Hematopoietic multipotent progenitor cell treated with erythropoietin and hydrocortisone succinate and interleukin-3 and kit ligand, for 4 days (in vitro differentiated cells): ENCODE measurements at places on chromosomes 4 and X.

DNA sequence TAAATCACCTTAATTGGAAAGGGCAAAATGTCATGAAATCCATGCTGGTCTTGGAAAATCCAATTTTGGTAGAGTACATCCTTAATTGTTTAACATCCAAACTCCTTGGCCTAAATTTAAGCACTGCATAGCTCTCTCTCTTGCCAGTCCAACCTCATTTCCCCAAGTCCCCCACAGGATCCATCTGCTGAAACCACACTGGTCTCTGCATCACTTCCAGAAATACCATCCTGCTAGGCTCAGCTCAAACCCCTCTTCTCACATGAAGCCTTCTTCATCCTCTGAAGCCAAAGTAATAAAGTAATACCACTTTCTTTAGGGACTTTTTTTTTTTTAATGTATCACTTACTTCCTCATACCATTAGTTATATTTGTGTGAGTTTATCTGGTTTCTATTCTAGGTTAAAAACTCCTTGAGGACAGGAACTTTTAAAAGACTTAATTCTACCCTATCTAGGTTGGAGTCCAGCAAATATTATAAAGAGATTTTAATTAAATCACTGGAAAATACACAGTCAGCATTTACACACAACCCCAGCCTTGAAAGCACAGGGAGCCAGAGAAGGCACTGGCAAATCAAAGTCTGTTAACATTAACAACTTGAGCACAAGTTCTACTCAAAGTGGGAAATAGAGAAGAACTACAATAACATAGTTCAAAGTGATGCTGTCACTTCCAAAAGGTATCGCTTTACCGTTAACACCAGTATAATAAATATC lies 16.7 kb upstream of the KLF3 start:
- no peak for DNase-seq

- no peak for DNase-seq
These were observed 178.0 kb downstream of the GASK1B start for GRCh38 chr4:157994863-157995262.

DNA sequence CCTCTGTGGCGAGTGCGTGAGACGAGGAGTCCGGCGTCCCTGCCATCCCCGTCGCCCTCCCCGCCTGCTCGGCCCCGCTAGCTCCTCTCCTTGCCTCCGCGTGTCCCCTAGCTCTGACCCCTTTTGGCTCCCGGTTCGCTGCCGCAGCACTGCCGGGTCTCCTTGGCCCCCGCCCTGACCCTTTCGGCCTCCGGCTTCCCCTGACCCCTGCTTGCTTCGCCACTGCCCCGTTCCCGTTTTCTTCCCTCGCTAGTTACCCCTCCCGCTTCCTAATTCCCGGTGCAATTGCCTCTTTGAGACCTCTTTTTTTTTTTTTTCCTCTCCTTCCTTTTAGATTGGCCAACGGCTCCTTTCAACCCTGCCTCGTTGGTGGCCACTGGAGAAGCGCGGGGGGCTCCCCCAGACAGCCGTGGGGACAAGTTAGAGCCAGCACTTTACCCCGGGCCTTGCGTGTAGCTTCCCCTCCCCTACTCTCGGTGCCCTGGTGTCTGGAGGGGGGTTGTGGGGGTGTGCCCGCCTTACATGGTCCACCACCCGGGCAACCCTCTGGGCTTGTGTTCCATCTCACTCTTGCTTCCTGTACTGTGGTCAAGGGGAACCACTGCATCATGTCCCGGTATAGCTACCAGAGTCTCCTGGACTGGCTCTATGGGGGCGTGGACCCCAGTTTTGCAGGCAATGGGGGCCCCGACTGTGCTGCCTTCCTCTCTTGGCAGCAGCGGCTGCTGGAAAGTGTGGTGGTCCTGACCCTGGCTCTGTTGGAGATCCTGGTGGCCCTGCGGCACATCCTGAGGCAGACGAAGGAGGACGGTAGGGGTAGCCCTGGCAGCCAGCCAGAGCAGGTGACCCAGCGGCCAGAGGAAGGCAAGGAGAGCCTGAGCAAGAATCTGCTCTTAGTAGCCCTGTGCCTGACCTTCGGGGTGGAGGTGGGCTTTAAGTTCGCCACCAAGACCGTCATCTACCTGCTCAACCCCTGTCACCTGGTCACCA lies 548 bp downstream of the TMEM164 start:
- DNase-seq: peak; percentile 47

DNA sequence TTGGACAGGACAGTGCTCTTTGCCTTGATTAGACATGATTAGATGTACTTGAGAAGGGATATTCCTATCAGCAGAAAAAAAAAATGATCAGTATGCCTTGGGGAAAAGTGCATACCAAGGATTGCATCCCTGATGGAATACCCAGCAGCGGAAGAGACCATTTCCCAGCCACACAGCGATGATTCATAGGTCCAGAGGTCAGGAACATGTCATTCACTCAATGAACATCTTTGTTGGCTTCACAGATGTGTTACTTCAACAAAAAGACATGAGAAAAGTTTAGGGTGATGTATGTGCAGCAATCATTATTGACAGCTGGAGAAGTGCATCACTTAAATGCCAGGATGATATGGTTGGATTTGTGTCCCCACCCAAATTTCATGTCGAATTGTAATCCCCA lies 293.5 kb downstream of the ZNF674 start:
- no peak for DNase-seq

GRCh38 chr4:64682946-64683345 lies 273.7 kb upstream of the TECRL start:
- no peak for DNase-seq

- DNase-seq: no peak
These were observed 1.1 kb upstream of the CD38 start for GRCh38 chr4:15776871-15777648.

- no peak for DNase-seq
These were observed 56.1 kb downstream of the INTS12 start for GRCh38 chr4:105652286-105652888.

- no peak for DNase-seq
These were observed 97.7 kb upstream of the RBPJ start for GRCh38 chr4:26223155-26223554.

DNA sequence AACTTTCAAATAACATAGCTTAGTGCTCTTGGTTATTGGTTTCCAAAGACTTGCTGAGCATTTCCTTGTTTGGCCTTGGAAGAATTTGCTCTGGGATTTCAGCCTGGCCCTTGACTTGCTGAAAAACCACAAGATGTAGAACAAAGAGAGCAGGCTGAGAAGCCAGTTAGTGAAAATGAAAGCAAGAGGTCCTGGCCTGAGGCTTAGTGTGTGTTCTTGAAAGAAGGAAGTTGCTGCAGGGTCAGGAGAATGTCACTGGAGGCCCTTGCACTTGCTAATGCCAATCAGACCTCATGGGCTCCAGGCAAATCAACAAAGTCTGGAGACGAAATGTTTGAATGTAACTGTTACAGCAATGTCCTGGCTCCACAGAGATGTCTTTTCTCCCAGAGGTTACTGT lies 79.4 kb downstream of the SYNPO2 start:
- peak; percentile 77 for DNase-seq

GRCh38 chr4:110129544-110129943 lies 68.9 kb downstream of the ELOVL6 start:
- peak; percentile 43 for DNase-seq

- no peak for DNase-seq
These were observed 1257.8 kb downstream of the RPA4 start for GRCh38 chrX:98141466-98141865.

DNA sequence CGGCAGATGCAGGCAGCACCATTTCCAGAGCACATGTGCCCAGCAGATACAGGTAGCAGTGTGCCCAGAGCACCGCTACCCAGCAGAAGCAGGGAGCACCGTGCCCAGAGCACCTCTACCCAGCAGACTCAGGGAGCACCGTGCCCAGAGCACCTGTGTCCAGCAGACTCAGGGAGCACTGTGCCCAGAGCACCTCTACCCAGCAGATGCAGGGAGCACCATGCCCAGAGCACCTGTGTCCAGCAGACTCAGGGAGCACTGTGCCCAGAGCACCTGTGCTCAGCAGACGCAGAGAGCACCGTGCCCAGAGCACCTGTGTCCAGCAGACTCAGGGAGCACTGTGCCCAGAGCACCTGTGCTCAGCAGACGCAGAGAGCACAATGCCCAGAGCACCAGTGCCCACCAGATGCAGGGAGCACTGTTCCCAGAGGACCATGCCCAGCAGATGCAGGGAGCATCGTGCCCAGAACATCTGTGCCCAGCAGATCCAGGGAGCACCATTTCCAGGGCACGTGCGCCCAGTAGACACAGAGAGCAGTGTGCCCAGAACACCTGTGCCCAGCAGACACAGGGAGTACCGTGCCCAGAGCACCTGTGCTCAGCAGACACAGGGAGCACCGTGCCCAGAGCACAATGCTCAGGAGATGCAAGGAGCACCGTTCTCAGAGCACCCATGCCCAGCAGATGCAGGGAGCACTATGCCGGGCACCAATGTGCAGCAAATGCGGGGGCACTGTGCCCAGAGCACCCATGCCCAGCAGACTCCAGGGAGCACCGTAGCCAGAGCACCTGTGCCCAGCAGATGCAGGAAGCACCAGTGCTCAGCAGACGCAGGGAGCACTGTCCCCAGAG lies 236.4 kb downstream of the DHRSX start:
- DNase-seq: no peak

DNA sequence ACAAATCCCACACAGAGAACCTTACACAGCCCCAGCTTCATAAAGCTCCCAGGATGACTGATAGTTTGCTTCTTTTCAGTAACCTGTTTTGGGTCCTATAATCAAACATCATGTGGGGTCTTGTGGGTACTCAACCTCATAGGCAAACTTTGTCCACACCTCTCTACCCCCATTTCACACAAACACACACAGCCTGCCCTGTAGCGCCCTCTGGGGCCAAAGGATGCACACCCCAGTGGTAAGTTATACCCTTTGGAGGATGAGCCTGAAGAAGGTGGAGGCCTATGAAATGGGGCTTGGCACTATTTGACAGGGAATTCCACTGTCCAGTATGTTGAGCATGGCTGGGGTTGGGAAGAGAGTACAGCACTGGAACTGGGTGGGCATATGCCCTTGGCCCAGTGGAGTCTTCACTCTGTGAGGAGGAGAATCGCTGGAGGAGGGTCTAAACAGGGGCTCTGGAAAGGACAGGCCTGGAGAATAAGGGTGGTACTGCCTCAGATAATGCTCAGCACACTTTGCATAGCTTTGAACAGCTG lies 30.5 kb upstream of the COL25A1 start:
- DNase-seq: peak; percentile 34

GRCh38 chrX:8960957-8961468 lies 72.9 kb downstream of the FAM9B start:
- peak; percentile 23 for DNase-seq

DNA sequence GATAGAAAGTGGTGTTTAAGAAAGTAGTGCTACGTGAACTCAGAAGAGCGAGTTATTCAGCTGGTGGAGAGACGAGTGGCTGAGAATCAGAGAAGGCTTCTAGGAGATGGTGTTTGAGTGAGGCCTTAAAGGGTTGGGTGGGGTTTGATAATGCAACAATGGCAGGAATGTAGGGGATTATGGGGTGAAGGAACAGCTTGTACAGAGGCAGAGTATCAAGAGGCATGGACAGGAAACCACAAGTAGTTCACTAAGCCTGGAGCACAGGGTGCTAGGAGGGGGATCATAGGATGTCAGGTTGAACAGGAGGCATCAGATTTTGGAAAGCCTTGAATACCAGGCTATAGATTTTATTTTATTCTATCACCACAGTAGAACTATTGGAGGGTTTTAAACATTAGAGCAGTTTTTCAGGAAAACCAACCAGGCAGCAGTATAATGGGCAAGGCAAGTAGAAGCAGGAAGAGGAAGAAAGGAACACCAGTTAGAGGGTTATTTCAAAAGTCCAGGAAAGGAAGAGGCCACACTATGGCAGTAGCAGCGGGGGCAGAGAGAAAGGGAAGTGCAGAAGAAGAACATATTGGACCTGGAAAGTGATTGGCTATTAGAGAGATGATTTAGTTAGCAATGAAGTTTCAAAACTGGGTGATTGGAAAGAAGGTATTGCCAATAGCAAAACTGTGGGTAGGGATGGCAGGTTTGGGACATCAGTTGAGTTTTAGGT lies 99.2 kb downstream of the DOCK11 start:
- DNase-seq: no peak

DNA sequence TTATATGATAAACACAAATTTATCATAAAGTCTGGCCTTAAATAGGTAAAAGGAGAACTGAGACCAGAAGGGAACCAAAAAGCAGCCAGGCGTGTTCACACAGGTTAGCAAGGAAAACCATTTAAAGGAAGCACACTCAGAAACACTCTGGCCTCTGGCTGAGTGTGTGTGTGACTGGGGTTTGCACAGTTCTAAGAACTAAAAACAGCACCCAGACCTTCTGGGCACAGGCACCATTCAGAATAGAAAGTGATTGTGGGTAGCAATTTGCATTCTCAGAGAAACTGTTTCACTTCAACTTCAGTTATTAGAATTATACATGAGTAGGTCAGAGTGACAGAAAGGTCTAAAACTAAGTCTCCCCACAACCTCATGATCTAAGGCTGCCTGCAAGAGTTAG lies 10.0 kb downstream of the GPR82 start:
- DNase-seq: peak; percentile 2

GRCh38 chr4:65021737-65022136 lies 612.5 kb upstream of the TECRL start:
- DNase-seq: peak; percentile 13

DNA sequence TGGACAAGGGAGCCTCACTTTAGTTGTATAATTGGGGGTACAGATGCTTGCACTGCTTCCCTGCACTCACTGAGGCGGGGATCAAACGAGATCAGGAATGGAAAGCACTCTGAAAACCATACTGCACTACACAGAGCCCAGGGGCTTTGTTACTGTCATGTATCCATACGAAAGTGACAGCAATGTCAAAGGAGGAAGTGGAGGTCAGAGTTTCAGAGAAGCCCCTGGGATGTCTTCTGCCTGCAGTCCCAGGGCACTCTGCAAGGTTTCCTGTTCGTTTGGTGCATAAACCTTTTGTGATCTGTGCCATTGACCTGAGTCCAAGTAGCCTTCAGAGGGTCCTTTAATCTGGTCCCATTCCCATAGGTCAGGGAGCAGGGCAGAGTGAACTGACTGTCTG lies 31.2 kb downstream of the RNF175 start:
- DNase-seq: peak; percentile 13

DNA sequence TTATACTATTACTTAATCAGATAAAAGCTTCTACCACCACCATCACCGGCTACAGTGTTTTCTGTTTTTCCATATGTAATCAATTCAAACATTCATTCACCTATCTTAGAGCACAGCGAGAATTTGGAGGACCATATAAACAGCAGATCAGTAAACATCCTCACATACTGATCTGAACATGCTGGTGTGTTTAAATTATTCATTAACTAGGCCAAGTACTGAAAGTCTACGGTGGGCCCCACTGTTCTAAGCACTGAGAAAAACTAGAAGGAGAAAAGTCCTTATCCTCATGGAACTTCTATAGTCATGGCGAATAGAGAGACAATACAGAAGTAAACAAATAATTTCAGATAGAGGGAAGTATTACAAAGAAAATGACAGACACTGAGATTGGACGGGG lies 176.6 kb downstream of the NR3C2 start:
- DNase-seq: no peak
